ENCODE measurements at places on chromosomes 4 and X. TPM values are rescaled to one million over a fixed set of nuclear protein-coding genes. Genes with fewer than 3 reads are reported as not detected.

Gene JCHAIN
- polyA plus RNA-seq, result not detected

GRCh38 chrX:130799393-130799792 is 103.6 kb downstream of the ENOX2 start:
- no peak for DNase-seq

DNA sequence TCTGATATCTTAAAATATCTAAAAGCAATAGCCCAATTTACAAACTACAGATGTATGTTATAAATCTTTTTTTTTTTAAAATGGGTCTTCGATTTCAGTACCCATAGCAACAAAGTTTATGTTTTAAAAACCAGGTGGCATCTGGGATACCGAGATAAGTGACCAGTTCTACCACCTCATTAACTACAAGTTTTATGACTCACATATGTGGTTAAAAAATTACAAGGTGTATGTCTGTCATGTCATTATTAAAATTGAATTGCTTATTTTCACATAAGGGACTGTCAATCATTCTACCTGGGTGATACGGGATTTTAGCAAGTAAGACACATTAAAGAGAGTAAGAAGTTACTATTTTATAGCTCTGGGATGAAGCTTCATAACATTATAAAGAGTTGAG is 192.0 kb upstream of the ETNPPL start:
- DNase-seq, result no peak

DNA sequence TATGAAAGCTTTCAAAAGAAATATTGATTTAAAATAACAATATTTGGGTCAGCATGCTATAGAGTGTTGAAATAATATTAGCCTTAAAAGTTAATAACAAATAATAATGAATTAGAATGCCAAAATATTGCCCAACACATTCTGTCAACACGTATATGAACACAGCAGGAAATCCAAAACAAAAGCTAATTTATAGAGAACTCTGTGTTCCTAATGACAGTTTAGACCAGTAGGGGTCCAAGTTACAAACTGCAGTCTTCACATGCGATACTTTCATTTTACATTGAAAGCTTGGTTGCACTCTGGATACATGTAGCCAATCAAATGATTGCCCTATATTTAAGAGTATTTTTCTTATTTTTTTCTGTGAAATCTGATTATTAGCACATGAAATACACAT is 274.4 kb downstream of the DCTD start:
- no peak for DNase-seq

DNA sequence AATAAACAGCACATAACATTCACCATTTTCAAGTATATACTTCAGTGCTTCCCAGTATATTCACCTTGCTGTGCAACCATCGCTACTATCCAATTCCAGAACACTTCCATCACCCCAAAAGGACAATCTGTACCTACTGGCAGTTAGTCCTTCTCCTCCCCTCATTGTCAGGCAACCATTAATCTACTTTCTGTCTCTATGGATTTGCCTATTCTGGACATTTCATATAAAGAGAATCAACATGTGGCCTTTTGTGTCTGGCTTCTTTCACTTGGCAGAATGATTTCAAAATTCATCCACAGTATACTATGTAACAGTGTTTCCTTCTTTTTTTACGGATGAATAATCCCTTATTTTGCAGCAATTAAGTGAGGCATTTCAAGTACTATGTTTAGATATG is 189.4 kb downstream of the FBXW7 start:
- DNase-seq, result no peak

GRCh38 chr4:155377276-155377675 is 511 bp upstream of the MAP9 start:
- no peak for DNase-seq

- DNase-seq, result peak; percentile 19
Measured at GRCh38 chr4:156505341-156505955, 466.2 kb downstream of the PDGFC start.

Gene PTCHD1
- polyA plus RNA-seq, result 0.53 TPM

Gene CENPE
- polyA plus RNA-seq, result 2.1 TPM

Gene SCARB2
- 18.5 TPM for polyA plus RNA-seq

- no peak for DNase-seq
Measured at GRCh38 chr4:145735827-145736226, 55.9 kb downstream of the C4orf51 start.

- no peak for DNase-seq
Measured at GRCh38 chrX:66760651-66761050, 121.8 kb upstream of the EDA2R start.

DNA sequence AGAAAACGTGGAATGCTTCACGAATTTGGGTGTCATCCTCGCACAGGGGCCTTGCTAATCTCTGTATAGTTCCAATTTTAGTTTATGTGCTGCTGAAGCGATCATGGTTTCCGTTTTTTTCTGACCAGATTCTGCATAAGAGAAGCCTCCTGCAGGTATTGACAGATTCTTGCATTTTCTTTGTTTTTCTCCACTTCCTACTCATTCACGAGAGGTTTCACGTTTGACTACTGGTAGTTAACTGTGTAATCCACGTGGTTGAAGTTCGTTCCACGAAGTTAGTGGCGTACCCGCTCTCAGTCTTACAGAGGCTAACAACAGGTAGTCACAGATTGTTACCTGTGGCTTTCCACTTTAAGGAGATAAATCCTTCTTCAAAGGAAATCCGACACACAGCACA is 12.1 kb upstream of the TRIML2 start:
- no peak for DNase-seq

Gene MFAP3L
- polyA plus RNA-seq, result 5.8 TPM

Gene TXK
- not detected for polyA plus RNA-seq

Data from H1 (cell line).